Suppressor macrophage treated with lipopolysaccharide for 4 hours (primary cell): ENCODE measurements at places on chromosomes 16 and 17.

- DNase-seq = no peak
These were observed 89.5 kb downstream of the VAT1L start for GRCh38 chr16:77877712-77878347.

- DNase-seq = no peak
These were observed 35.6 kb downstream of the CRLF3 start for GRCh38 chr17:30788918-30789317.

DNA sequence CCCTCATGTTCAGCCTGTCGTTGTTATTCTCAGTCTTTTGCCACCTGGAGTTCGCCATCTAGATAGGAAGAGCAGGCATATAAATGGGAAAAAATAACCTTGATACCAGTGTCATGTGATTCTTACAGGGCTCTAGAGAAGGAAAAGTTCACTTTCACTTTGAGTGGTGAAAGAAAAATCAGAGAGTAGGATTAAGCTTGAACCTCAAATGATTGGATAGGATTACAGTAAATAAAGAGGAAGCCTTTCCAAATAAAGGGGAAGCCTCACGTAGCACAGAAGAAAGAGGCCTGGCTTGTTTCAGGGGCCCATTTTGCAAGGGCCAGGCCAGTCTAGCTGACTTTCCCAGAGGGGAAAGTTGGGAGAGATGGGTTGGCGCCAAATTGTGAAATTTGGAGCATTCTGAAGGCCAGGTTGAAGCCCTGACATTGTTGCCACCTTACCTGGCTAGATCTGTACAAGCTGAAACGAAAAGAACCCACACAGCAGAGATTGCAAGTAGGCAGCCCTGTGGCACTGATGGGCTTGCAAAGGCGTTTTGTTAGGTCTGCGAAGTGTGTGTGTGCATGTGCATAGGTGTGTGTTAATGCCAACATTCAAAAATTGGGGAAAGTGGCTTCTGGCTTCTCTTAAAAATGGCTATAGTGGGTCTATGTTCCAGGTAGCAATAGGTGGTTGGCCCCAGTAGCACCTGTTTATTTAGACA lies 38.8 kb downstream of the TMC6 start:
- peak; percentile 75 for DNase-seq

- DNase-seq = no peak
These were observed 7.6 kb downstream of the PITPNA start for GRCh38 chr17:1554751-1555540.

- DNase-seq = no peak
These were observed 6.7 kb upstream of the MT4 start for GRCh38 chr16:56558024-56558747.

DNA sequence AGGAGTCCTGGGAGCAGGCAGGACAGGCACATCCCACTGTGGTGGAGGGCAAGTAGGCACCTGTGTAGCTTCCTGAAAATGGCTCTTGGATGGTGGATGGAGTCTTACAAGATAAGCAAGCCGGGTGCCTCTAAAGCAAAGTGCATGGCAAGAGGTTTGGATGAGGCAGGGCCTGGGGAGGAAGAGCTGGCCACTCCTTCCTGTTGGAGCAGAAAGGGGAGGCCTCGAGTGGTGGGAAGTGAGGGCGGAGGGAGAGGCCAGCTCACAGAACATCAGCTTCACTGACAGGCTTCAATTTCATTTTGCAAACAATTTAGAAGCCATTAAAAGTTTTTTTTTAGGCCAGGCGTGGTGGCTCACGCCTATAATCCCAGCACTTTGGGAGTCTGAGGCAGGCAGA lies 31.0 kb downstream of the CD300A start:
- DNase-seq = peak; percentile 33

DNA sequence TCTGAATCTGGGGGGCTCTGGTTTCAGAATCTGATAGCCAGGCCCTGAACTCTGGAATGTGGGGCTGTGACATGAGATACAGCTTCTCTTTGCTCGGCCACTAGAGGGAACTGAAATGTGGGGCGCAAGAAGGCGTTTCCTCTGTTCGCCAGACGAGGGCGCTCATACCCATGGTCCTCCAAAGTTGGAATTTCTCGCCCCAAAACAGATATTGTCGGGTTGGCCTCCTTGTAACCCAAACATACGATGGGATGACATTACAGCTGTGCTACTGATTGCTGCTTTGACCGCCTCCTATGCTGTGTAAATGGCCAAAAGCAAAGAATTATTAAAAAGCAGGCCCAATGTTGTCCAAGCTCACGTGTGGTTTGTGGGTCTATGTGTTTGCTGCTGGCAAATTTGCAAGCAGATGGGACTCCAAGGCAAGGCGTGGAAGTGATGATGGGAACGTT lies 13.1 kb upstream of the MSI2 start:
- peak; percentile 83 for DNase-seq

GRCh38 chr17:47728214-47728877 lies 4.7 kb upstream of the TBX21 start:
- no peak for DNase-seq
